KG1 (cell line): ENCODE measurements at places on chromosomes 13 and 19.

DNA sequence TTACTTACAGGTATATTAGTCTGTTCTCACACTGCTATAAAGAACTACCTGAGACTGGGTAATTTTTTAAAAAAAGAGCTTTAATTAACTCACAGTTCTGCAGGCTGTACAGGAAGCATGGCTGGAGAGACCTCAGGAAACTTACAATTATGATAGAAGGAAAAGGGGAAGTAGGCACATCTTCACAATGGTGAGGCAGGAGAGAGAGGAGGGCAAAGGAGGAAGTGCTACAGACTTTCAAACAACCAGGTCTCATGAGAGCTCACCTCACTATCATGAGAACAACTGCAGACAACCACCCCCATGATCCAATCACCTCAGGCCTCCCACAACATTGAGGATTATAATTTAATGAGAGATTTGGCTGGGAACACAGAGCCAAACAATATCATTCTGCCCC lies 511.7 kb downstream of the SLITRK6 start:
- DNase-seq, result no peak

GRCh38 chr19:51124729-51125128 lies at the start of gene SIGLEC9:
SIGLEC9 (plus strand) TSS chr19:51124906; CDS start chr19:51124975, 69 bp downstream.
- no peak for DNase-seq

DNA sequence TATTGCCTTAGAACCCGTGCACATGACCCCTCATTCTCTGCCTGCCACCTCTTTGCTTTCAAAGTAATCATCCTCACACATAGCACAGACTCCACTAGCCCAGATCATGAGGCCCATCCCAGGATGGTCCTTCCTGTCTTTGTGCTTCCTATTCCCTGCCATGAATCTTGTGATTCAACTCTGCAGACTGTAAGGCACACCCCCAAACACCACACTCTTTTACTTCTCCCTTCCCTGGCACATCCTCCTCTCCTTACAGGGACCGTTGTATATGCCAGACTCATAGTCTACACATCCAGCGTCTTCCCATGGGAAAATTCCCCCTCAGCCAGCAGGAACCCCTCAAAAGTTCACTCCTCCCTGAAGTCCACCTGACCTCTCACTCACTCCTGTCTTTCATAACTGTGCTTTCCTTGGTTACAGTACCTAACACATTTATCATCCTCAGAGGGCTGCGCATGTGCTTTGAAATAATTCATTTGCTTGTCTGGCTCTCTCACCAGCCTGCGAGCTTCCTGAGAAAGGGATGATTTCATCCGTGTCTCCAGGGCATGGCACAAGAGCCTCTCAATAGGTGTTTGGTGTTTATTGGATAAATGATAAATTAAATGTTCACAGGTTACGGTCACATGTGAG lies 26.8 kb upstream of the LRCH1 start:
- DNase-seq, result no peak

- DNase-seq, result no peak
These were observed 8.6 kb upstream of the SERP2 start for GRCh38 chr13:44365008-44365407.

- peak; percentile 78 for DNase-seq
These were observed 5.8 kb upstream of the TPM4 start for GRCh38 chr19:16070366-16070990.

- DNase-seq, result no peak
These were observed 11.8 kb downstream of the CHAF1A start for GRCh38 chr19:4414144-4414799.

- no peak for DNase-seq
These were observed 3.1 kb downstream of the CDK8 start for GRCh38 chr13:26257049-26257448.

GRCh38 chr13:39486758-39487157 lies 116.2 kb downstream of the LHFPL6 start:
- no peak for DNase-seq

GRCh38 chr19:16002406-16003384 lies 53.9 kb downstream of the OR10H4 start:
- DNase-seq, result no peak

GRCh38 chr13:50592412-50593155 lies 250.9 kb downstream of the DLEU7 start:
- no peak for DNase-seq

- peak; percentile 73 for DNase-seq
These were observed 2.5 kb upstream of the ZNF121 start for GRCh38 chr19:9586764-9587163.

DNA sequence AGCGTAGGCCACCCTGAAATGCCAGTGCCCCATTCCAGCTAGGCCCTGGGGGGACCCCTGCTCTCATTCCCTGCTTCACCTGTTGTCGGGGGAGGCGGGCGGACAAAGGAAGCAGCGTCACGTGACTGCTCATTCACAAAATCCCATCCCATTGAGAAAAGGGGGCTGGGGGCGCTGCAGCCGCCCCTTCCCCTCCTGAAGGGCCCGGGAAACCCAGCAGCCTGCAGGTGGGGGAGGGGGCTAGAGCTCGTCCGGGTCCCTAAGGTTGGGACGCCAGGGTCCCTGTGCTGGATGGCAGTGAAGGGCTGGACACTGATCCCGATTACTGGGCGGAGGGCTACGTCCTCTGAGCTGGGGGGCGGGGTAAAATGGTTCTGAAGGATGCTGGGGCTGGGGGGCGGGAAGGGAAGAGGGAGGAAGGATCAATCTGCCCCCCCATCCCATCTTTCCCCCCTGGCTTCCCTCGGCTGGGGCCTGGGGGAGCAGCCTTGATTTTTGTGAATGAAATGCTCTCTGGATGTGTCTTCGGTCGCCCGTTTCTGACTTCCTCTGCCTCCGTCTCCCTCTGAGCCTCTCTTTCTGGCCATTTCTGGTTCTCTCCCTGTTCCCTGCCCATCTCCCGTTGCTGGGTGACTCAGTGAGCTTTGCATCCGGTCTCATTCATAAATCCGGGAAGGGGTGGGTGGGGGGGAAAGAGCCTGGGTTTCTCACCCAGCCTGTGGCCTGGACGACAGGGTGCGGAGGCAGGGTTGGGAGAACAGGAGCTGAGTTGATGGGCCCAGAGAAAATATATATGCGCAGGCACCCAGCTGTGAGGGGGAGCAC lies 816 bp downstream of the SPRED3 start:
- DNase-seq, result no peak

DNA sequence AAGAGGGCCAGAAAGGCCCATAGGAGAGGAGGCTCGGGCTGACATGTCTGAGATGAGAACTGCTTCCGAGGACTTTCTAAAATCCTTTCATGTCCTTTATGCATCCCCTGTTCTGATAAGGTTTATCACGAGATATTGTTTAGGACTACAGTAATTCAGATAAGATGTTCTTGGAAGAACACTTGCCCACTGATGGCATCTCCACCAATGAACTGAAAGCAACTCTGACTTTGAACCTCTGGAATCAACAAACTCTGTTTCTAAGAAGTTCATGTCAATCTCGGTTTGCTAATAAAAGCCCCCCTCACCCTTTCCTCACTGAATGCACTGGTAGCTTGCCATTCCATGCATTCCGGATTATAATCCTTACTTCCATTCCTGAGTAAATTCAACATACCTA lies 90.9 kb downstream of the FGF9 start:
- no peak for DNase-seq

- DNase-seq, result no peak
These were observed 87.3 kb upstream of the FARP1 start for GRCh38 chr13:98055623-98056022.
